ENCODE measurements at places on chromosomes 5 and 9. TPM values are rescaled to one million over a fixed set of nuclear protein-coding genes. Genes with fewer than 3 reads are reported as not detected.

DNA sequence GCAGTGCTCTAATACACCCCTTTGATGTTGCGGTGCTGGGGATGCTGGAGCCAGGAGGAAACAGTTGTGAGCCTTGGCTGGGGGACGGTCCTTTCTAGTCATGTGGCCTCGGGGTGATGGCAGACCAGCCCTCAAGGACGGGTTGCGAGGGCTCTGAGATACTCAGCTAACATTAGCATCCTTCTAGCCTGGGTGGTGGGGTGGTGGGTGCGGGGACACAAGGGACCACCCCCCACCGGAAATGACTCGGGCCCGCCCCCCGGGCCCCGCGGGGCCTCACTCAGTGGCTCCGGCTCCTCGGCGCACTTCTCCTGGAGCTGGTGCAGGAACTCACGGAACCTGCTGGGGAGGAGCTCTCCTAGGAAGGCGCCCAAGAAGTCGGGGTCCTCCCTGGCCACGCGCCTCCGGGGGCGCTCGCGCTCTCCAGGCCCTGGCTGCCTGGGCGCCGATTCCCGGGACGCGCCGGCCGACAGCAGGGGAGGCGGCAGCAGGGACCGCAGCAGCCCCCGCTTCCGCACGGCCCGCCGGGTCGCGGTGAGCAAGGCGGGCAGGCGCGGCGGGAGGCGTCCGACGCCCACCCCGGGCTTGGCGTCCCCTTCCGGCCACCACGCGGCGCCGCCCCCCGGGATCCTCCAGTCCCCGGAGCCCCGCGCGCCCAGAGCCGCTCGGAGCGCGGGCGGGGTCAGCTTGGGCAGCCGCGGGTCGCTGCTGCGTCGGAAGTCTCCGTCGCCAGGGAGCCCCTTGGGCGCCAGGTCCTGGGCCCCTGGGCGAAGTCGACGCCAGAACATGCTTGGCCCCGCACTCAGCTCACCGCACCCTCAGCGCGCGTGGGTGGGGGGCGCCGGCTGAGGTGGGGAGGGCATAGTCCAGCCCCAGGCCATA is 873 bp downstream of the C9orf50 start:
- DNase-seq: no peak

DNA sequence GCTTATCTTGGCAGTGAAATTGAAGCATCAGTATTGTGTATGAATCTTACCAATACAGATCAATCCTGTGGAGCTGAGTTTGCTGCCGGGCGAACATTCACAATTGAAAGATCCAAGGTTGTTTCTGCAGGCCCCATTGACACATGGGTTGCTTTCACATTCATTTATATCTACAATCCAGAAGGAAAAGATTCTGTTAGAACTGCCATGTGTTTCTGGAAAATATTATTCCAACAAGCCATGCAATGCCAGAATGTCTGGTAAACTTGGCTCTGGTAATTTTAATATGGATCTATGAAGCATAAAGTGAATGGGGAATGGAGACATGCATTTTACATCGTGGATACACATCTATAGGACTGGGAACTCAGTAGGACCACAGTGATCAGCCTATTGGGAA is 180.8 kb downstream of the FBN2 start:
- DNase-seq: no peak

GRCh38 chr5:141882594-141883183 is 4.5 kb upstream of the PCDH1 start:
- no peak for DNase-seq

CCL28 gene
- total RNA-seq: 4.2 TPM

Measured in esophagus squamous epithelium (tissue), 5 donors.